Thoracic aorta (tissue), 2 donors: ENCODE measurements at places on chromosomes 1 and 21.

DNA sequence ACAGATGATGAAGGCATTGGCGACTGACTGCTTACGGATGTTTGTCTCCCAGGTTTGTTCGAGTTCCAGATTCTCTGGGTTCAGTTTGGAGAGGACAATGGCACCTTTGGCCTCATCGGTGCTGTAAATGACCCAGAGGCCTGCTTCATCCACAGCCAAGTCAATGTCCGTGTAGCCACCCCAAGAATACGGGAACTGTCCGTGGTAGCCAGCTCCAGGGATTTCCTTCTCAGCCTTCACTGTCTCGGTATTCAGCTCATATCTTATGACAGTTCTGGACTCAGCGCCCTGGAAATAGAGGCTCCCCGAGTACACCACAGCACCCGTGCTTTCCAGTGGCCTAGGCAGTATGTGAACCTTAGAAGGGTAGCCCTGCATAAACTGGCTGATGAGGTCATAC, 14.1 kb downstream of the MYOCOS start:
- no peak for DNase-seq

DNA sequence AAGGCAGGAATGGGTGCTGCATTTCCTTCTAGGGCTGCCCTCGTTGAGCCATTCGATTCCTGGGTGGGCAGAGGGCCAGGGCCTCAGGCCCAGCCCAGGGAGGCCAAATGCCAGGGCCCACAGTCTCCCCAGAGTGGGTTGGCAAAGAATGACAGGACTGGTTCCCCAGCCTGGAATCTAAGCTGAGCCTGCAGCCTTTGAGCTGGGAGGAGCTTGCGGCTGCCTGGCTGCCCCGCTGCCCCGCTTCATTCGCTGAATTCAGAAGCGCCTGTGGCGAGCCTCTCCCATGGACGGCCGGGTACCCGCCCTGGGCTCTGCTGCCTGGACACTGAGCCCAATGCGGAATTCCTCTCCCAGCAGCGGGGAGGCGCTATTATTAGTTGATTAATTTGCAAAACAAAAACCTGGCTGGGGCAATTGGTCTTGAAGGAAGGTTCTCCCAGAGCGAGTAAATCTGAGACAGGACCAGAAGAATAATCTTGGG, 32.3 kb upstream of the TARDBP start:
- peak; percentile 34 for DNase-seq

GRCh38 chr1:153348511-153349362, at the start of gene PGLYRP4:
Gene PGLYRP4 (minus strand): TSS chr1:153348841. CDS start chr1:153347932, 909 bp downstream.
- DNase-seq, result no peak

DNA sequence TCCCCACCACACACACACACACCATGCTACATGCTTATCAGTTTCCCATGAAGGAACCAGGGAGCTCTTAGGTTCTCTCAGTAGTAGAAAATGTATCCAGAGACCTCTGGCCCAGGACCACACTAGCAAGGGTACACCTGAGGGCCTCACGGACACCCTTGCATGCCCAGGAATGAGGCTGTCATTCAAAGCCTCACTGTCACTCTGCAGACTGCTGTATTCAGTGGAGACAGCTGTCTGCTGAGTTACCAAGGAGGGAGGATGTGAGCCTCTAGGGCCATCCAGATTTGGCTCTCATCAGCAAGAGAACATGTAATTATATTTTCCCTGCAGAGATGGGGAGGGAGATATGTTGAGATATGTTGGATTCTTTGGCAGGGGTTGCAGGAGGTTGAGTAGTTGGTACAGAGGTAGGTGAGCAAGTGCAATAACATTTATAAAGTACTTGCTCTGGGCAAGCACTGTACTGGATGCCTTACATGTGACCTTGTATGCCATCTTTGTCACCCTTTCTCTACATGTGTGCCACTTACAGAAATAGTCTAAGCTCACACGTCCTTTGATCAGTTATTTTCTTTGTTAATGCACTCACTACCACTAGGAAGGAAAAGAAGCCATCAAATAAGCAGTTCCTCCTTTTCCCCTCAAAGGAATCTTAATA, 250.6 kb downstream of the ZP4 start:
- no peak for DNase-seq

- peak; percentile 78 for DNase-seq
Measured at GRCh38 chr1:192485692-192486436, 89.7 kb upstream of the RGS1 start.

DNA sequence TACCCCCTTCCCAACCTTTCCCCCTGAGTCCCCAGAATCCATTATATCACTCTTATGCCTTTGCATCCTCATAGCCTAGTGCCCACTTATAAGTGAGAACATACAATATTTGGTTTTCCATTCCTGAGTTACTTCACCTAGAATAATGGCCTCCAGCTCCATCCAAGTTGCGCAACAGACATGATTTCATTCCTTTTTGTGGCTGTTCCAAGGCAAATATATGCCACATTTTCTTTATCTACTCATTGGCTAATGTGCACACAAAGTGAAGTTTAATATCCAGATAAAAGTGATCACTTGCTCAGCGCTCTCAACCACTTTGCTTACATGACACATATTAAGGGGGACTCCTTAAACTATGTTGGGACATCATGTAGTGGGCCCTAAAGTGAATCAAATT, 72.4 kb upstream of the TIAM1 start:
- DNase-seq, result no peak

DNA sequence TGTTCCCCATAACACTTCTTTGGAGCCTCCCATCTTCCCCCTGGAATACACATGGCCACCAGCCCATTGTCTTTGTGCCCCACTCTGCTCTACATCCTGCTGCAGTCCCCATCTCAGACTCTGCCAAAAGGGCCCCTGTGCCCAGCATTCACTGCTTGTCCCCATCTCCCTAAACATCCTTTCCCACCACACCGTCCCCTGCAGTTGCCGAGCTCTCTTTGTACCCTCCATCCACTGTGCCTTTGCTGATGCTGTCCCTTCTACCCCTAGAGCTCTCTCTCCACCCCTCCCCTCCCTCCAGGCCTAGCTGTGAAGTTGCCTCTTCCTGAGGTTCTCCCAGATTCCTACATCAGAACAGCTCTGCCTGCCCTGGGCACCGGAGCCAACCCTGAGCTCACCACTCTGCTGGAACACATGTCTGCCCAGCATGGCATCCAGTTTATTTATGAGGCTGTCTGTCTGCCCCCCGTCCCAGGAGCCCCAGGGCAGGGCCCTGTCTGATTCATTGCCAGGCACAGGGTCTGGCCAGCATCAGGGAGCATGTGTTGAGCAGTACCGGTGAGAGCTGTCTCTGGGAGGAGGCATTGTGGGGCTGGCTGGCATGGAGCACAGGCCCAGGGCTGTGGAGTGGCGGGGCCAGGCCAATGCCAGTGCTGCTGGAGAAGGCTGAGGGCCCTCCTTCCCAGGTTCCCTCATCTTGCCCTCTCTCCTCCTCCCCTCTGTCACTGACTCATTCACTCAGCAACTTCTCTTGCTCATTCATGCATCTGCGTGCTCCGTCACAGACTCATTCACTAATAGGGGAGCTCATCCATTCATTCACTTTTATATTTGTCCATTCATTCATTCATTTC, 28.8 kb downstream of the EDN2 start:
- DNase-seq, result peak; percentile 36

- DNase-seq, result no peak
Measured at GRCh38 chr1:91697861-91698260, 188.1 kb downstream of the TGFBR3 start.

DNA sequence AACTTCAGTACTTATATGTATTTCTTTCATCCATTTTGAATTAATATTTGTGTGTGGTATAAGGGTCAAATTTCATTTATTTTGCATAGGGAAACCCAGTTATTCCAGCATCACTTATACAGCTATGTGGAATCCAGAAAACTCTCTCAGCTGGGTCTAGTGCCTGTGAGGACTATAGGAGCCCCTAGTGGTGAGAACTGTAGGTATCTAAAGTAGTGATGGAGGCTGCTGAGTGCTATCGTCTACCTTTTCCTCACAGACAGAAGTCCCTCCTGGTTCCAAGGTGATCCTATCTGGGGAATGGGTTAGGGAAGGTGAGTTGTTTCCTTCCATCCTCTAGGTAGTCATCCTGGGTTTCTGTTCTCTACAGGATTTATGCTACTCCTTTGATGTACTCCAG, 352.0 kb upstream of the C1orf87 start:
- no peak for DNase-seq

DNA sequence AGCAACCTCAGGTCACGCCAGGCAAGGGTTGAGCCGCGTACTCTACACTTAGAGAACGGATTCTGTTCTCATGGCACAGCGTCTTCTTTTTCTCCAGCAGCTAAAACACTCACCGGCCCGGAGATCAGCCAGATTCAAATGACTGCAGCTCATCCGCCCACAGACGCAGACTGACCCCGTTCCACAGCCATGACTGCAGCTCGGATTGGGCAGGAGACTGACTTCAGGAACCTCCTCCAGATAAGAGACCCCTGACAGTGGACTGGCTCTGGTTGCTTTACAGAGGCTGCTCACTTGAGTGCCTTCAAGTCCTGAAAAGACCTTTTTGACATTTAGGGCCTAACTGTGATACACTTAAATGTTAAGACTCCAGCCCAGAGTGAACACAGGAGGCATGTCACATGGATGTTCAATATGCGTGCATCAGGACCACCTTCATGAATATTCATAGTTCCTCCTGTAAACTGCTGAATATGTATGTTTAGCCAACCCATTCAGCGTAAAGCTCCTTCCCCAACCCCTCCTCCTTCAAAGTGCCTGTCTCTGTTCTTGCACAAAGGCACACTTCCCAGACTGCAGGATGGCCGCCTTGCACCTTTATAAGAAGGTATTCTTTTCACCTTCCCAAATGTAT, 42.6 kb downstream of the BACE2 start:
- no peak for DNase-seq

GRCh38 chr1:222009105-222009730, 267.3 kb upstream of the DUSP10 start:
- DNase-seq, result no peak

- DNase-seq, result no peak
Measured at GRCh38 chr1:81484284-81484683, 316.4 kb upstream of the ADGRL2 start.

- DNase-seq, result no peak
Measured at GRCh38 chr1:80629304-80629837, 1171.4 kb upstream of the ADGRL2 start.

- no peak for DNase-seq
Measured at GRCh38 chr1:158819461-158820443, 11.4 kb upstream of the MNDA start.

GRCh38 chr1:46221749-46222148, 18.6 kb downstream of the LURAP1 start:
- no peak for DNase-seq

DNA sequence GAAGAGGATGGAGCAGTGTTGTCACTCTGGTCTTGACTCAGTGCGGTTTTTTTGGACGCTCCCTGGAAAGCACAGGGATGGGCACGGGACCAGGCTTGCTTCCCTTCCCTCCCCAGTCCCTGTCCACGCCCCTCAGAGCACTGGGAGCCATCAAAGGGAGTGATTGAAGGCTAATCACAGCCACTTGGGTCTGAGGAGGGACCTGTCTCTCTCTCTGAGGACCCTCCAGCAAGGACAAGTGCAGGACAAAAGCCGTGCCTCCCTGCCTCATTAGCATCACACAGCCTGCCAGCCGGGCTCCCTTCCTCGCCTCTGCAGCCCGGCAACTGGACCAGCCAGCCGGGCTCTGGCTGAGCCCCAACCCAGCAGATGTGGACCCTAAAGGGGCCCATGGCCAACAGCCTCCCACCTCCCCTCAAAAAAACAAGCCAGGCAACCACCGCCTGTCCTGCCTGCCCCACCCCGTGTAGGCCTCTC, 18.6 kb upstream of the PDZK1IP1 start:
- DNase-seq, result no peak

GRCh38 chr1:105632342-105633196, 1423.9 kb upstream of the PRMT6 start:
- DNase-seq, result no peak

DNA sequence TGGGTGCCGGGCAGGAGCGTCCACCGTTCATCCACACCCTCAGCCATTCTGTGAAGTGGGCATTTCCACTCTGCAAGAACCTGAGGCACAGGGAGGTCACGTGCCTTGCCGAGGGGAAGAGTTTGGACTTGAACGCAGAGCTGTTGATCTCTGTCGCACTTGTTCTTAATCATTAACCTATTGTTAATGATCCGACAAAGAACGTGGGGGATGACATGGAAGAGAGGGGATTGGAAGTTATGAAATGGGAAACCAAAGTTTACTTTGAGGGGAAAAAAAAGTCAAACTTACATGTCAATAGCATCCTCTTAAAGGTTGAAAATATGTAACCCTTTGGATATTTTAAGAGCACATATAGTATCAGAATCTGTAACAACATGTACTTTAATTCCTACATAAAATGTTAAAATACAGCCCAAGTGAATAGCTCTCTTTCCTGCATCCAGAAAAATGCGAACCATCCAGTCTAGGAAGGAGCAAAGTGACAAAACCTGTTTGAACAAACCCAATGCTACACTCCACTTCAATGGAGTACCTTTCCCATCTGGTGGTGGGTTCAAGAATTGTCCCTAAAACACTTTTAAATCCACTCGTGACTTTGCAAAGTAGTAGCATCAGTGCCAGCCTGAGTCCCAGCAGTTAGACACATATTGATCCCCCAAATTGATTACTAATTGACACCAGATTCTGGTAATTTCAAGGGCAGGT, 75.5 kb downstream of the SETD4 start:
- DNase-seq, result no peak

DNA sequence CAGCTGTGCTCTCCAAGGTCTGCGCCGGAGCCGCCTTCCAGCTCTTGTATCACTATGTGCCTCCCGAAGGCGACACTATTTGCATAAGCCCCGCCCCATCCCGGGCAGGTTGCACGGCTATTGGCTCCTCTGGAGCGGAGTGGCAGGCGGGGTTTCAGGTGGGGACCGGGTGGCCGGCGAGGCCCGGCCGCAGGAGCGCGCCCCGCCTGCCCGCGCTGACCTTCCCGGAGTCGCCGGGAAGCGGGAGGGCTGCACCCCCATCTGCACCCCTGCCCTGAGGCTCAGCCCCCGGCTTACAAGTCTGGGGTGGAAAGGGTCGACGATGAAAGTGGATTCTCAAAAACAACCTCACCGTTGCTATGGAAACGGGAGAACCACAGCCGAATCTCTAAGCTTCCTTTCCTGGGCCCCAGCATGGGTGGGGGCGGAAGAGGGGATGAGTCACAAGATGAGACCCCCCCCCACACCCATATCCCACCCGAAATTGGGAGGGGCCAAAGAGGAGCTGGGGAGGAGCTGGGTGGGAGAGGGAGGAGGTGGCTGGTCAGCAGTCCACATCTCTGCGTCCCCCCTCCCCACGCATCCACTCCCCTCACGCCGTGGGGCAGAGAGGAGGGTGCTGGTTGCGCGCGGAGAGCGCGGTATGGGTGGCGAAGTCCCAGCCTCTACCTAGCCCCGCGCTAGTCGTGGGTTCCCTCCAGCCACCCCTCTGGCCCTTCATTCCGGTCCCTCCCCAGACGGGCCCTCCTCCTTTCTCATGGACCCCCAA, at the start of gene HPCAL4:
HPCAL4 (minus strand) TSS at position 51 of the 769 bp plus-strand sequence. CDS start 6,830 bp downstream, outside the sequence.
- peak; percentile 61 for DNase-seq

- DNase-seq, result no peak
Measured at GRCh38 chr1:100265562-100265930, 470 bp upstream of the RTCA start.

DNA sequence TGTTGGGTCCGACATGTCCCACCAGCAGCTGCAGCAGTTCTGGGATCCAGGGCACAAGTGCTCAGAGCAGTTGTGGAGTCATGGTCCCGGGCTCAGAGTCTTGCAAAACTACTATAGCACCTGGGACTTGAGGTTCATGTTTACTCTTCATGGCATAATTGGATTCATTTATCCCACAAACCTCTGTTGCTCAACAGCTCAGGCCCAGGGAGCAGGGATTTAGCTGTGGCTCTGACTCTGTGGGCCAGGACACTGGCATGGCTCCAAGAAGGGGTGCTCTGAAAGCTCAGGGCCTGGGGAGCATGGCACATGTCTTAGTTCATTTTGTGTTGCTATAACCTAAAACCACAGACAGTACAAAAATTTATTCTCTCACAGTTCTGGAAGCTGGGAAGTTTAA, 626.7 kb upstream of the ADGRL2 start:
- DNase-seq, result no peak
